CD4-positive, alpha-beta T cell treated with Interferon gamma for 1 hour (primary cell): ENCODE measurements at places on chromosomes 13 and 19.

GRCh38 chr13:88862095-88862620 lies 1191.0 kb downstream of the SLITRK5 start:
- no peak for DNase-seq

GRCh38 chr19:14550201-14550754 lies 20.9 kb downstream of the TECR start:
- no peak for DNase-seq

GRCh38 chr13:76772241-76772640 lies 114.0 kb downstream of the KCTD12 start:
- DNase-seq: no peak

GRCh38 chr13:29562786-29563438 lies 32.6 kb downstream of the SLC7A1 start:
- no peak for DNase-seq

GRCh38 chr13:100517728-100518127 lies 70.9 kb downstream of the GGACT start:
- DNase-seq: no peak
